Activated T-cell treated with anti-CD3 and anti-CD28 coated beads, Interleukin-2, amount 50 U/mL, for 72 hours (primary cell): ENCODE measurements at places on chromosomes 2 and 18. TPM values are rescaled to one million over a fixed set of nuclear protein-coding genes. Genes with fewer than 3 reads are reported as not detected.

- peaks cover 7% of the 10 kb centered on the region for H3K27me3 ChIP-seq
- DNase-seq = no peak
- no peak overlapping the region for H3K27ac ChIP-seq
- no peaks in the 10 kb centered on the region for H3K4me1 ChIP-seq
- H3K36me3 ChIP-seq = peaks cover 3% of the 10 kb centered on the region
These were observed 49.8 kb downstream of the E2F6 start for GRCh38 chr2:11416186-11416585.

DNA sequence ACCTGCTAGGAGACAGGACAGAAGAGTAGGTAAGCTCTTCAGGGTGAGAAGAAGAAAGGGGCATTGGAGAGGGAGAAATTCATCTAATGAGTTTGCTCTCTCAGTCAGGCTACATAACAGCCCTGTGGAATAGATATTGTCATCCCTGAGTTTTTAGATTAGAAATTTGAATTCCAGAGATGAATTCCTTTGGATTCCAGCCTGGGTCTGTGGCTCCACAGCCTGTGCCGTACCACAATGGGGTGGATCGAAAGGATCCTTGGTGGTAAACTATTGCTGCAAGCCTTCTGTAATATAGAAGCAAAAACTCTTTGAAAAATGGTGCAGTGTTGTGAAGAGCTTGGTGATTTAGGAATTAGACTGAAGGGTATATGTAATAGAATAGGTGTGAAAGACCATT lies 21.0 kb downstream of the MYO1B start:
- H3K36me3 ChIP-seq = no peaks in the 10 kb centered on the region
- DNase-seq = no peak
- H3K27ac ChIP-seq = no peak overlapping the region
- H3K4me3 ChIP-seq = no peak overlapping the region
- H3K27me3 ChIP-seq = no peaks in the 10 kb centered on the region

DNA sequence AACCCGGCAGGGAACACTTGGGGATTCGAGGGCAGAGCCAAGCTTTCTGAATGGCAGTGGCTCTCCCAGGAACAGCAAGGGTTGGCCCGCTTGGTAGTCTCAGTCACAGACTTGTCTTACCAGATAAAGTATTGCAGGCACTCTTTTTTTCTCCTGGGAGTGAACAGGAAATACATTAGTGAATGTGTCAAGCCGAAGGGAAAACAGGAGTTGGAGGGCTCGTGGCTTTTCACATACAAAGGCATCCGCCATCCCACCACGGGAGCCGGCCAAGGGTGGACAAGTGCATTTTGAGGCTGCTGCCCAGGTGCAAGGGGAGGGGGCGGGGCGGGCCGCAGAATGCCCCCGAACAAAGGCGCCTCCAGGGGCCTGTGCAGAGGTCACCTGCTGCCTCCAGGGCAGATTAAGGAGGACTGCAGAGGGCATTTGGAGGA lies 163.3 kb upstream of the SIX3 start:
- no peak overlapping the region for H3K4me3 ChIP-seq
- H3K27me3 ChIP-seq = peaks cover 10% of the 10 kb centered on the region
- DNase-seq = no peak
- peaks cover 5% of the 10 kb centered on the region for H3K36me3 ChIP-seq
- no peak overlapping the region for H3K27ac ChIP-seq

DNA sequence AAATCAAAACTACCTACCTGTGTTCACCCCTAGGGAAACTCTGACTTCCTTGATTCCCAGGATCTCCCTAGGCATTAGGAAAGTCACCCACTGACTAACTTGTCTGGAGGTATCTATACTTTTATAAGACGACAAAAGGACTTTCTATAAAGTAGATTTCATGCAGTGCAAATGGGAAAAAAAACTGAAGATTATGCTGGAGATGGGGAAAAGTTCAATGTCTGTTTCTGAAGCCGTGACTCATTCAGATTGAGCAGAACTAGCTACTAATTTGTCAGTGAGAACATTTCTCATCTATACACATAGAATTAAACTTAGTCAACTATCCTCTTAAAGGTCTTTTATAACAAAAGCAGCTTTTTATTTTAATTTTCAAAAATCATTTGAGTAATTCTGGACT lies 6.0 kb downstream of the SEPTIN10 start:
- DNase-seq = no peak
- H3K36me3 ChIP-seq = peaks cover under 1% of the 10 kb centered on the region
- H3K4me3 ChIP-seq = no peak overlapping the region
- peaks cover 48% of the 10 kb centered on the region for H3K27me3 ChIP-seq
- peaks cover 7% of the 10 kb centered on the region for H3K4me1 ChIP-seq
- no peak overlapping the region for H3K27ac ChIP-seq

DNA sequence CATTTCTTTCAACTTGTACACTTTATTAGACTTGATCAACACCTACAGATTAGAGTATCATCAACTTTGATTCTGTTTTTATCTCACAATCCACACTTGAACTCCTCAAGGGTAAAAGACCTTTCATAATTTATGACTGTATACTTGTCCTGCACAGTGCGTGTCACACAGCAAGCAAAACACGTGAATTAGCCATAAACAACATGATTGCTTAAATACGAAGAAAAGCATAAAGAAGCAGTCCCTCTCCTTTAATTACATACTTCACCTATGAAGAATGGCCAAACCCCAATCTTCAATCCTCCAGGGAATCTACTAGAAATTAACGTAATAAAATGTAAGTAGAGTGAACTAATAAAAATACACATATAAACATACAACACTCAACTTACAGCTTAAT lies 13.6 kb downstream of the TMX3 start:
- H3K27me3 ChIP-seq = no peaks in the 10 kb centered on the region
- H3K4me1 ChIP-seq = peaks cover 17% of the 10 kb centered on the region
- no peak overlapping the region for H3K27ac ChIP-seq
- no peak overlapping the region for H3K4me3 ChIP-seq
- H3K36me3 ChIP-seq = no peaks in the 10 kb centered on the region

ARHGEF4 gene
- total RNA-seq = 0.63 TPM

MDH1B gene
- total RNA-seq = 0.56 TPM
